CD4-positive, alpha-beta T cell (primary cell): ENCODE measurements at places on chromosomes 1 and 21.

GRCh38 chr1:167881069-167881468 is 32.9 kb downstream of the ADCY10 start:
- DNase-seq: no peak

- no peak for DNase-seq
Observed at GRCh38 chr1:57252597-57253294, 171.1 kb downstream of the DAB1 start.

- no peak for DNase-seq
Observed at GRCh38 chr1:241079459-241079858, 277.5 kb downstream of the RGS7 start.

DNA sequence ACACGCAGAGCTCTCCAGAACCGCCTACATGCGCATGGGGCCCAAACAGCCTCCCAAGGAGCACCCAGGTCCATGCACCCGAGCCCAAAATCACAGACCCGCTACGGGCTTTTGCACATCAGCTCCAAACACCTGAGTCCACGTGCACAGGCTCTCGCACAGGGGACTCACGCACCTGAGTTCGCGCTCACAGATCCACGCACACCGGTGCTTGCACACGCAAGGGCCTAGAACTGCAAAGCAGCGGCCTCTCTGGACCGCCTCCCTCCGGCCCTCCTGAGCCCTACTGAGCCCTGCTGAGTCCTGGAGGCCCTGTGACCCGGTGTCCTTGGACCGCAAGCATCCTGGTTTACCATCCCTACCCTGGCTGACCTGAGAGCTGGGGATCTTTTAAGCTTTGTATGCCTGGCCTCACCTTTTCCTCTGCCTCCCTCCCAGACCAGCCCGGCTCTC is 8.3 kb downstream of the OLIG2 start:
- DNase-seq: no peak
